ENCODE measurements at places on chromosomes 2 and 18.

GRCh38 chr2:3604207-3604877 lies 9.4 kb downstream of the COLEC11 start:
- no peak for DNase-seq

DNA sequence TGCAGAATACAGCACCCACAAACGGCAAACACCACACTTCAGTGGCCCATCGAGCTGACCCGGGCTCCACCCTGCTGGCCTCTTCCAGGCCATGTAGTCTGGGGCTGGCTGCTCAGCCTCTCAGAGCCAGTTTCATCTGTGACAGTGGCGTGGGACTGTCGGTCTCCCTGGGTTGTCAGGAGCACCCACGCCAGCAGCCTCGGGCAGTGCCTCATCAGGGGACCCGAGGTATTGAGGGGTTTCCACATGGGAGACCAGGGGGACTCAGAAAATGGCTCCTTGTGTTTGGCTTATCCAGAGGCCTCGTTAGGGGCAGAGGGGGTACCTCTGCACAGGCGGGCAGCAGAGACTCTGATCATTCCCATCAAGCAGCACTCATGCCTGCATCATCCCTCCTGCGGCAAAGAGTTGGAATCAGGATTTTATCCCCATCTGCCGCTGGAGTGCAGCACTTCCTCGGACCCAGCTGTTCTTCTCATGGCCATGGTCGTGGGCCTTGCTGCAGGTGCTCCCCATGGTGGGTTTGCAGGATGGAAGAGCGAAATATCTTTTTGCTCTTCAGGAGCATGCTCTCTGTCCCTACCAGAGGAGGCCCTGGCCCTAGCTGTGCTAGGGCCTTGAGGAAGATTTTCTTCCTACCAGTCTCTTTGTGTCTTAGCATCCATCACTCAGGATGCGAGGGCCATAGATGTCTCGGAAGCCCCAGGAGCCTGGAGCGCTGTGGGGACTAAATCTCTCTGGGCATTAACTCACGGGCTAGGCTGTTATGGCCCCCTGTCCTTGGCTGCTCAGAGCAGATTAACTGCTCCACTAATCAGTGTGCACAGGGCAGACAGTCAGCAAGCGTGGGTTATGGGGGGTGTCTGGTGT lies 100.8 kb downstream of the CLIP4 start:
- DNase-seq = no peak

DNA sequence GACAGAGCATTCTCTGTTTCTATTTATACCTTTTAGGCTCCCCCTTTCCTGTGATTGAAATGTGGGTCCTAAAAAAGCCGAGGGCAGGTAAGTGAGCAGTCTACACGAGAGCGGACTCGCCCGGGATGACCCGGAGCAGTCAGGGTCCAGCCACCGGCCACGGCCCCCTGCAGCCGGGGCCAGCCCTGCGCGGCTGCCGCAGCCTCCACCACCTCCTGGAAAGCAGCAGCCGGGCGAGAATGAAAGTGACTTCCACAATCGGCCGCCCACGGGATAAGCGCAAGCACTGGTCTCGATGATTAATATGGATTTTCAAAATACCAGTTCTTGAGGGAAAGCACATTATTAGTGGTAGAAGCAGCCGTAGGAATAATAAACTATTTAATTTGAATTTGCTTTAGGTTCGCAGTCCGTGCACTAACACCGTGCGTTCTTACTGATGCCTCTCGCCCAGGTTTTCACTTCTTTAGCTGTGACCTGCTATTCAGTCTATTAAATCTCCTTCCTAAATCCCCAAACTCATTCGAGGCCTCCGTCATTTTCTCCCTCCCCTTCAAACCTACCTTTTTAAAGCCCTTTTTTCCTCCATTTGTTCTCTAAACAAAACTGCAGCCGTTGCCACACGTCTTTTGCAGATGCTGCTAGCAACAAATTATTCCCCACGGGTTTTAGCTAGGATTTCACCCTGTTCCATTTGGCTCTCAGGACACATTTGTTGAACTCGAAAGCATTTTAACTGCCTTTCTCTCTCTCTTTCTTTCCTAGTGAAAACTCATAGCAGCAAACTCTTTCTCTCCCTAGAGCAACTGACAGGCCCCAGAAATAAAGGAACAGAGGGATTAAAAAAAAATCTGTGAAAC lies 1015.1 kb upstream of the PIK3C3 start:
- DNase-seq = no peak

- no peak for DNase-seq
These were observed 76.9 kb upstream of the PAPOLG start for GRCh38 chr2:60679036-60679780.

DNA sequence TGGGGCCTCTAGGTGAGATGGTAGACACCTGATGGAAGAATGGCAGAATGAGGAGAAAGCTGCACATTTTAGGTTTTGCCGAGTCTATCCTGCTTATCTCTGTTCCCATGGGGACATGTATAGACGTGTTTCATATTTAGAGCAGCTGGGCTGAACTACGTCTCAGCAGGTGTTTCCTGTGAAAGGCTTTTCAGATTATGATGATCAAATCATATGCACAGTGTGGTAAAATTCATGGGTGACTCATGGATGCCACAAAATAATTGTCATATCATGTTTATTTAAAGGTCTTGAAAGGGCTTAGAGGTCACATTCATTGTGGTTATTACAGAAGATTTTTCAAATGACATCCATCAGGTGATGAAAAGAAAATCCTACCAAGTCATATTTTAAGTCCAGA lies 90.5 kb downstream of the ICOS start:
- no peak for DNase-seq

GRCh38 chr18:58640891-58641610 lies 12.2 kb upstream of the ALPK2 start:
- DNase-seq = no peak

GRCh38 chr18:57698571-57699276 lies 77.1 kb upstream of the NARS1 start:
- DNase-seq = no peak
